CD8-positive, alpha-beta memory T cell (primary cell): ENCODE measurements at places on chromosomes 1 and 21. TPM values are rescaled to one million over a fixed set of nuclear protein-coding genes. Genes with fewer than 3 reads are reported as not detected.

TP73 gene
- total RNA-seq = 0.63 TPM

DNA sequence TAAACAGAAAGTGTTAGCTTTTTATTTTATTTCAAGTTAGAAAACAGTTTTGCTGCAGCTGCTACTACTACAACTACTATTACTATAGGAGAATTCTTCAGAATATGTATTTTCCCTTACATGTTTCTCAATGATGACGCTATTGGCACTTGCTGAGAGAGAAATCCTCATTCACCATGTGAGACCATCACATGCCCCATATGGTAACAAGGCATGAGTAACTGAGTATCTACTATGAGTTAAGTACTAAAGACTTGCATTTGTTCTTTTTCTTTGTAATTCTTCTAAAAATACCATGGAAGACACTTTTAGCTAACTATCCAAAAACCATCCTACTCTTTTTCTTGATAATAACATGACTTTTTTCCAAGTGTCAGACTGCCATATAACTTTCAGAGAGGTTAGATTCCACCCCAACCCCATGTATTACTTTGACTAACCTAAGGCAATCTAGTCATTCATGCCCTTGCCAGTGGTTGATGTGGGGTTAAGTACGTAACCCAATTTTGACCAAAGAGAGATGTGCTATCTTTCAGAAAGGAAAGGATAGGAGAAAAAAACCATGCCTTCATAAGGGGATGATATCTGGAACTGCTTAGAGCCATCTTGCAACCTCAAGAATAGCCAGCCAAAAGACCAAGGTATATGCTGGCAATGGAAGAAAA is 42.9 kb downstream of the COP1 start:
- H3K27ac ChIP-seq = no peak overlapping the region
- no peak overlapping the region for H3K4me3 ChIP-seq
- H3K27me3 ChIP-seq = no peaks in the 10 kb centered on the region
- DNase-seq = no peak
- H3K4me1 ChIP-seq = no peaks in the 10 kb centered on the region
- peaks cover 4% of the 10 kb centered on the region for H3K36me3 ChIP-seq

GRCh38 chr1:27554759-27555699 is 48.9 kb downstream of the AHDC1 start:
- H3K4me3 ChIP-seq = no peak overlapping the region
- no peak overlapping the region for H3K27ac ChIP-seq
- no peaks in the 10 kb centered on the region for H3K36me3 ChIP-seq
- no peak for DNase-seq
- peaks cover 26% of the 10 kb centered on the region for H3K4me1 ChIP-seq

DNA sequence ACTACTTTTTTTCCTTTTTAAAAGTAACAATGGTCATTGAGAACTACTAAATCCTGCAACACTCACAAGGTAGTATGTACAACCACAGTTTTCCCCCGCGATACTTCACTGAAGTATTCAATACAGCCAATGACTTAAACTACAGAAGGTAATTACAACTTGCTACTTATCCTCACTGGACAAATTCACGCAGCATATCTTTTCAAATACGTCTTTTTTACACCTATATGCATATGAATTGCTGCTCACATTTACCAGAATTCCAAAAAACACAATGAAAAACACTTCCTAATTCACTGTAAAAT is 12.4 kb downstream of the NRIP1 start:
- H3K4me3 ChIP-seq = no peak overlapping the region
- DNase-seq = no peak
- no peaks in the 10 kb centered on the region for H3K27me3 ChIP-seq
- no peaks in the 10 kb centered on the region for H3K36me3 ChIP-seq
- peaks cover 22% of the 10 kb centered on the region for H3K4me1 ChIP-seq

DNA sequence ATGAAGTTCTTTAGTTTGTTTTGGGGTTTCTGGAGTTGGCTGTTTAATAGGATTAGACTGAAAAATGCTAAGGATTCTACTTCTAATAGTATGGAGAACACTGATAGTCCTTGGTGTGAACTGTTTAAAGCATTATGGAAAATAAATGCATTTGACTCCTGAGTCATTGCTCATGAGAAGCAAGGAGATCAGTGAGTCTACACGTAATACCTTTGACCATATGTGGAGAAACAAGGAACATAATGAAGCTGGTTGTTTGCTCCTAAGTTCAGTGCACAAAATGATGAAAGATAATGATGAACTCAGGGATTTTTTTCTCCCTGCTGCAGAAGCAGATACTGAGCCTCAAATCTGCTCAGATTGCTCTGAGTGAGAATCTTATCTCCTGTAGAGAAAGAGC is 158.9 kb upstream of the COL11A1 start:
- DNase-seq = no peak
- H3K4me1 ChIP-seq = no peaks in the 10 kb centered on the region
- H3K27ac ChIP-seq = no peak overlapping the region
- H3K36me3 ChIP-seq = no peaks in the 10 kb centered on the region
- no peaks in the 10 kb centered on the region for H3K27me3 ChIP-seq

C1orf94 gene
- total RNA-seq = not detected

DNA sequence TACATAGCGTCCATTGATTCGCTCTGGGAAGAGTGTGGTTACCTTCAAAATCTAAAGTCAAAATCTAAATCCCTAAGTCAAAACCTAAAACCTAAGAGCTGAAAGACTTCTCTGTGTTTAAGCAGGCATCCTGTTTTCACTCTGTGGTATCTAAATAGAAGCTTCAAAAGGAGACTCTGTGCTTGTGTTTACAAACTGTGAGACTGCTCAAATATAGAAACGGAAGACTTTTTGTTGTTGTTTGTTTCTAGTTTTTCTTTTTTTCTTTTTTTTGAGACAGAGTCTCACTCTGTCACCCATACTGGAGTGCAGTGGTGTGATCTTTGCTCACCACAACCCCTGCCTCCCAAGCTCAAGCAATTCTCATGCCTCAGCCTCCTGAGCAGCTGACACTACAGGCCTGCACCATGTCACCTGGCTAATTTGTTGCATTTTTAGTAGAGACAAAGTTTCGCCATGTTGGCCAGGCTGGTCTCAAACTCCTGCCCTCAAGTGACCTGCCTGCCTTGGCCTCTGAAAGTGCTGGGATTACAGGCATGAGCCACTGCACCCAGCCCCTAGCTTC is 425.9 kb downstream of the SMYD3 start:
- H3K4me3 ChIP-seq = no peak overlapping the region
- no peaks in the 10 kb centered on the region for H3K27me3 ChIP-seq
- H3K4me1 ChIP-seq = no peaks in the 10 kb centered on the region
- no peaks in the 10 kb centered on the region for H3K36me3 ChIP-seq
- no peak for DNase-seq

DNA sequence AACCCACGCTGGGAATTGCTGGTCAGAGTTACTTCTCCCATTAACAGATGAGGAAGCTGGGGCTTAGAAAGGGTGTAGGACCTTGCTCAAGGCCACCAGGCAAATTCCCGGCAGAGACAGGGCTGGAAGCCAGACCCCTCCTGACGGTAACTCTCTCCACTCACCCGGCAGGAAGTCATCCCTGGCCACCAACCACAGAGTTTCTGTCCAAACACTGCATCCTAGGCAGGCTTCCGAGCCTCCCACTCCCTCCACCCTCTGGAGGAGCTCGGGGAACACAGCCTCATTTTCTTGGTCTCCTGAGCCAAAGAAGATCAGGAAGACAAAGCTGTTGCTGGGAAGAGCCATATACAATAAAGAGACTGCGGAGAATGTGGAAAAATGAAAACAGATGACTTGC is 25.0 kb upstream of the ZNF436 start:
- no peaks in the 10 kb centered on the region for H3K27me3 ChIP-seq
- H3K27ac ChIP-seq = no peak overlapping the region
- H3K36me3 ChIP-seq = no peaks in the 10 kb centered on the region
- H3K4me1 ChIP-seq = no peaks in the 10 kb centered on the region
- DNase-seq = no peak

- no peak for DNase-seq
- H3K36me3 ChIP-seq = no peaks in the 10 kb centered on the region
- no peak overlapping the region for H3K27ac ChIP-seq
- H3K27me3 ChIP-seq = no peaks in the 10 kb centered on the region
- H3K4me1 ChIP-seq = no peaks in the 10 kb centered on the region
These were observed 11.5 kb downstream of the YBEY start for GRCh38 chr21:46297338-46298271.

OVAAL gene
- total RNA-seq = not detected

DNA sequence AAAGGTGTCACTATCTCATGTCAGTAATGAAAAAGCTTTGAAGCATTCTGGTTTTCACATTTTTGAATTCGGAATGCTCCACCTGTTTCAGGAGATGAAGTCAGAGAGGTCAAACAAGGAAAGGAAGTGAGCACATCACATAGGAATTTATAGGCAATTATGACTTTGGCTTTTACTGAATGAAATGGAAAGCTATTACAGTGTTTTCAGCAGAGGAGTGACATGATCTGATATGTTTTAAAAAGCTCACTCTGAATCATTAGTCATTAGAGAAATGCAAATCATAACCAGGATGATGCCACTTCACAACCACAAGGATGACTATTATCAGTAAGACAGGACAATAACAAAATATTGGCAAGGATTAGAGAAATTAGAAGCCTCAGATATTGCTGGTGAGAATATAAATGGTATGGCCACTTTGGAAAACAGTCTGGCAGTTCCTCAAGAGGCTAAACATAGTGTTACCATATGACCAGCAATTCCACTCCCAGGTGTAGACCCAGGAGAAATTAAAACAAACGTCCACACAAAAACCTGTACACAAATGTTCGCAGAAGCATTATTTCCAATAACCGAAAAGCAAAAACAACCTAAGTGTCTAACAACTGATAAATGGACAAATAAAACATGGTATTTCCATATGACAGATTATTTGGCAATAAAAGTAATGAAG is 7.5 kb downstream of the TAF1A start:
- no peak overlapping the region for H3K4me3 ChIP-seq
- H3K27me3 ChIP-seq = no peaks in the 10 kb centered on the region
- H3K27ac ChIP-seq = no peak overlapping the region
- DNase-seq = no peak
- peaks cover 23% of the 10 kb centered on the region for H3K36me3 ChIP-seq

KIF14 gene
- total RNA-seq = 9.3 TPM

MATN1 gene
- 0.91 TPM for total RNA-seq

KIF21B gene
- 37.5 TPM for total RNA-seq

DNA sequence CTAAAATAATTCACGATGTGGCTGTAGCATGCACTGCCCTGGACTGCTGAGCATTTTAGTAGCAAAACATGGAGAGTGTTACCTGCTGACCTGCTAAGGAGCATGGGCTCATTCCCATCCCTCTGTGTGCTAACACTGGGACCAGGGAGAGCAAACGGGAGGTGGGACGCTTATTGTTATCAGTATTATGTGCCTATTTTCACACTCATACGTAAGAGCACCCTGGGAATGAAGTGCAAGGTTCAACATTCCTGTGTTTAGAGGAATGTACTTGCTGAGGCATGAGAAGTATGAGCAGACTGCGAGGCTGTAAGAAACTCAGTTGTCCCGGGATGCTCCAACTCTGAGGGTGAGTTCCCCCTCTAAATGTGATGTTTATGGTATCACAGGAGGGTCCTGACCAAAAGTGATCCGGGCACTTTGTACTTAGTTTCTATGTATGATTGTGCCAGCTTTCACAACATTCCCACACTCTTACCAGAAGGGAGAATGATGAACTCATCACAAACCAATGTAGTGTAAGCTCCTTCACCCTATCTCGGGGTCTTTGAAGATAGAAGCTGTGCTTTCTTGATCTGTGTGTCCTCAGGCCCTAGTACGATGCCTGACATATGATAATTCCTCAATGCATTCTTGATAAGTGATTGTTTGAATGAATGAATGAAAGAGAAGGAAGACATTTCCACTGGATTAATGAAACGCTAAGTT is 164.8 kb downstream of the KCNJ6 start:
- DNase-seq = no peak
- H3K27me3 ChIP-seq = peaks cover 6% of the 10 kb centered on the region
- no peaks in the 10 kb centered on the region for H3K36me3 ChIP-seq
- no peaks in the 10 kb centered on the region for H3K4me1 ChIP-seq
- no peak overlapping the region for H3K27ac ChIP-seq

FAM3B gene
- not detected for total RNA-seq

DNA sequence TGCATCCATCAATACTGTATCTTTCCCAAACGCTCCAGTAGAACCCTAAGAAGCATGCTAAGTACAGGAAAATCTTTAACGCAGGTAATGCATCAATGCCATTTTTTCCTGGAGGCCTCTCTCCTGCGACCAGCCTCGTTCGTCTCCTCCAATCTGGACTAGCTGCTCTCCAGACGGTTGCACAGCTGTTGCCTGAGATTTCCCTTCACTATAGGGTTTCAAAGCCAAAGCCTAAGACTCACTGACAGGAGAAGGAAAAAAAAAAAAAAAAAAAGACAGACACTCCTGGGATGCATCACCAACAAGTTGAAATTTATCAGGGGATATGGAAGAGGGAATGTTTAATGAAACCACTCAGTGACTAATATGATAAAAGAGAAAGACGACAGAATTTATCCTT is 93.0 kb downstream of the APP start:
- H3K27ac ChIP-seq = no peak overlapping the region
- no peak overlapping the region for H3K4me3 ChIP-seq
- no peaks in the 10 kb centered on the region for H3K4me1 ChIP-seq
- no peaks in the 10 kb centered on the region for H3K36me3 ChIP-seq
- DNase-seq = no peak

HSD3B1 gene
- total RNA-seq = not detected

KDF1 gene
- 0.24 TPM for total RNA-seq

DNA sequence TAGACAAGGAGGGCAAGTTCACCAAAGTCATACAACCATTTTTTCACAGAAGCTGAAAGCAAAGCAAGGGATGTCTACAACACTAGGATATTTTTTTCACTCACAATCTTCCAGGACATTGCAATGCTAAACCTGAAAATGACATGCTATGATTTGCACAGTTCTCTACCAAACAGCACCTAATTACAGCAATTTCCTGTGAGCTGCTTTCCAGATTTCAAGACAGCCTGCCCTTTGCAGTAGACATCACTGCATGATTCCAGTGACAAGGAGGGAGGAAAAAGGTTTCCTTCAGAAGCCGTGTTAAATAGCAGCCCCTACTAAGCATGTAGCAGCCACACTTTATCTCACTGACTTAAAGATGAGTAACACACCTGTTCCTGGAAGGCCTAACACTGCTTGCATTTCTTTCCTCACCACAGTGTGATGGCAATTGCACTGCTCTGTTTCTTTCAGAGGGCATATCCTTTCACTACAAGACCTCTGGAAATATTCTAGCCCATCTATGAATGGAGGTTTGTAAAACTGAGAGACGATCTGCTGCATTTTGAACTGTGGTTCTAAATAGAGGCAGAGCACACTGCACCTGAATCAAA is 97.1 kb downstream of the DUSP10 start:
- H3K4me3 ChIP-seq = no peak overlapping the region
- no peaks in the 10 kb centered on the region for H3K27me3 ChIP-seq
- no peaks in the 10 kb centered on the region for H3K4me1 ChIP-seq
- DNase-seq = no peak
- no peak overlapping the region for H3K27ac ChIP-seq

OR2L3 gene
- not detected for total RNA-seq

TENT5C gene
- 3.7 TPM for total RNA-seq

SPATC1L gene
- total RNA-seq = 5.0 TPM

- H3K27me3 ChIP-seq = peaks cover 8% of the 10 kb centered on the region
- no peak overlapping the region for H3K4me3 ChIP-seq
- peaks cover 13% of the 10 kb centered on the region for H3K4me1 ChIP-seq
These were observed 43.4 kb upstream of the COL6A2 start for GRCh38 chr21:46054451-46054881.

GRCh38 chr1:231419738-231420298 is 2.3 kb downstream of the EGLN1 start:
- H3K27me3 ChIP-seq = no peaks in the 10 kb centered on the region
- H3K27ac ChIP-seq = peak overlapping the region; percentile 64
- H3K4me1 ChIP-seq = peaks cover 40% of the 10 kb centered on the region
- H3K4me3 ChIP-seq = peak overlapping the region; percentile 67

LDLRAD1 gene
- not detected for total RNA-seq

CD1C gene
- 0.37 TPM for total RNA-seq
